ENCODE measurements at places on chromosomes 6 and 20.

GRCh38 chr6:153058291-153058690, 55.8 kb upstream of the MTRF1L start:
- no peaks in the 10 kb centered on the region for H3K36me3 ChIP-seq
- no peak for DNase-seq
- H3K27me3 ChIP-seq, result no peaks in the 10 kb centered on the region

GRCh38 chr6:30260036-30260504, 46.9 kb upstream of the TRIM26 start:
- no peak overlapping the region for H3K4me3 ChIP-seq
- no peaks in the 10 kb centered on the region for H3K4me1 ChIP-seq
- H3K36me3 ChIP-seq, result no peaks in the 10 kb centered on the region
- no peaks in the 10 kb centered on the region for H3K27me3 ChIP-seq
- no peak for DNase-seq

DNA sequence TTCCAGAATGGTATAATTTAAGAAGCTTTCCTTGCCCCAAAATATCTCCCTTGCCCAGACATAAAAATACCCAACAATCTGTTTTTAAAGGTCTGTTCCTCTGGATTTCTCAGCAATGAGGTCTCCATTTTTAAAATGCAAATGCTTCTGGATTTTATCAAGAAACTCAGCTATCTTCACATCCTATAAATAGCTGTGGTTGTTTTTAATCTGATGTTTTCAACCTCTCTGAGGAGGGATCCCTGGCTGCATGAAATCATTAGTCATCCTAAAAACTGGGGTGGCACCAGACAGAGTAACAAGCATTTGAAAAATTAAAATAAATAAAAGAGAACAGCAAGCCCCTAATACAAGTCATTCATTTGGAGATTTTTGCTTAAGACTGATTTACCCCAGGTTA, 168.5 kb upstream of the ID4 start:
- H3K4me3 ChIP-seq, result no peak overlapping the region
- H3K36me3 ChIP-seq, result no peaks in the 10 kb centered on the region
- no peak overlapping the region for H3K27ac ChIP-seq

DNA sequence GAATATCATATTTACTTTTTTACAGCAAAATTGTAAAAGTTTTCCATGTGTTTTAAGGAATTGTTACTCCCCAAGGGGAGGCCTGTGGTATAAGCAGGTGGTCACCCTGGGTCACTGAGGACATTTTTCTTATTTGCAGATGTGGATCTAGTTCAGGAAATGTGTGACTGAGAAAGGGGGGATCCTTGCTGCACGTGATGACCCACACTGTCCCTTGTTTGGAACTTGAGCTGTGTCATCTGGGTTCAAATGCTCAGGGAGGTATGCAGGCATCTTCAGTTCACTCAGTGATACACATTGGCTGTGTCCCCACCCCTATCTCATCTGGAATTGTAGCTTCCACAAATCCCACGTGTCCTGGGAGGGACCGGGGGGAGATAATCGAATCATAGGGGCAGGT, 431.9 kb upstream of the CDH4 start:
- no peaks in the 10 kb centered on the region for H3K27me3 ChIP-seq
- H3K27ac ChIP-seq, result peak overlapping the region; percentile 61
- H3K4me1 ChIP-seq, result peaks cover 37% of the 10 kb centered on the region

DNA sequence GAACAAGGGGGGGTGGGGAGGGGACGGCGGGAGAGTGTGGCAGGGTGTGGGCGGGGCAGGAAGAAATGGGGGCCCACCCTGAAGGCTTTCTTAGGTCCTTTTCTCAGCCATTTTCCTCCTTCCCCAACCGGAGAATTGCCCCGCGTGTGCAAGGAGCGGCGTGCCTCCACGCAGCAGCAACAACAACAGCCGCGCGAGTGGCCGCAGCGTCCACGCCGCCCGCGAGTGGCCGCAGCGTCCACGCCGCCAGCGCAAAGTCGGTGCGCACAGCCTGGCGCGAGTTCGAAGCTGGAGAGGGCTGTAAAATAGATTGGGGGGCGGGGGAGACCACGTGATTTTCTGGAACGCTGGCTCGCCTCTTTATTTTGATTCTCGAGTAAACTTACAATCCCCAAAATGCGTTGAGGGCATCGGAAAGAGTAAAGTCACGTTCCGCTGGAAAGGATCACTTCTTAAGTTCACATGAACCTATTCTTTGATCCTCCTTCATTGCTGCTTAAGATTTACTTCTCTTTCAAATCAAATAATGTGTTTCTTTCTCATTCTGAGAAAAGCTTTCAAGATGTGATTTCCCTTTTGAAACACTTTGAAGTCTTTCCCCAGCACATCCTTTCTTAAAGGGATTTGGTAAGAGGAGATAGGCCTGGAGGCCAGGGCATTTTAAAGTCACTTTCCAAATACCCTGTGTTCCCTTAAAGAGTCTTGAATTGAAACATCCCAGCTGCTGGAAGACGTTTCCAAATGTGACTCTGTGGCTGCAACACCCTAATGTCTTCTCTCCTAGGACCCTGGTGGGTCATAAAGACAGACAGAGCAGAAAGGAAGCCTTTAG, 66.7 kb upstream of the ZNF217 start:
- DNase-seq, result no peak
- H3K4me1 ChIP-seq, result peaks cover 15% of the 10 kb centered on the region
- no peaks in the 10 kb centered on the region for H3K27me3 ChIP-seq
- H3K36me3 ChIP-seq, result no peaks in the 10 kb centered on the region
- peak overlapping the region; percentile 33 for H3K27ac ChIP-seq
- H3K4me3 ChIP-seq, result no peak overlapping the region

- no peaks in the 10 kb centered on the region for H3K36me3 ChIP-seq
- no peak overlapping the region for H3K4me3 ChIP-seq
- H3K4me1 ChIP-seq, result no peaks in the 10 kb centered on the region
- no peak overlapping the region for H3K27ac ChIP-seq
- no peak for DNase-seq
Observed at GRCh38 chr6:55913228-55914195, 38.1 kb upstream of the BMP5 start.

DNA sequence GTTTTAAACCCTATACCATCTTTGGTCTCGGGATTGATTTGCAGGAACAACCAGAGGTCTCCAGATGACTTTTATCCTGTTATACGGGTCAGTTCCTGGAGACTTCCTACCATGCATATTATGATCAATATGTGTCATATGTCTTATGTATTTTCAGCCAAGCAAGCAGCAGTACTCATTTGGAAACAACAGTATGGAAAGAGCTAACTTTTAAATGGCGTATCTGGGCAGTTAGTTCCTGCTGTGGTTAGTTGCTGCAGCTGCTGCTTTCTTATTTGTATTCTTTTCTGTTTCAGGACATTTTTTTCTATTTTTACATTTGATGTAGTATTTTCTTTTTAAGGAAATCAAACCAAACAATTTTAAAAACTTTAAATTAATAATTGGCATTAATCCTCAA, 207.5 kb downstream of the MANEA start:
- no peaks in the 10 kb centered on the region for H3K36me3 ChIP-seq
- H3K4me1 ChIP-seq, result peaks cover 11% of the 10 kb centered on the region
- no peak for DNase-seq
- H3K27ac ChIP-seq, result no peak overlapping the region
- H3K4me3 ChIP-seq, result no peak overlapping the region

- no peaks in the 10 kb centered on the region for H3K36me3 ChIP-seq
- DNase-seq, result no peak
- H3K4me1 ChIP-seq, result no peaks in the 10 kb centered on the region
- H3K27me3 ChIP-seq, result no peaks in the 10 kb centered on the region
- H3K4me3 ChIP-seq, result no peak overlapping the region
- no peak overlapping the region for H3K27ac ChIP-seq
Observed at GRCh38 chr6:37878150-37878710, 58.7 kb downstream of the ZFAND3 start.

- peaks cover 3% of the 10 kb centered on the region for H3K36me3 ChIP-seq
- peaks cover 22% of the 10 kb centered on the region for H3K4me1 ChIP-seq
- DNase-seq, result no peak
- H3K4me3 ChIP-seq, result no peak overlapping the region
Observed at GRCh38 chr6:135314543-135314942, 133.4 kb downstream of the MYB start.

GRCh38 chr6:121794630-121795029, 359.2 kb downstream of the GJA1 start:
- no peaks in the 10 kb centered on the region for H3K27me3 ChIP-seq
- no peaks in the 10 kb centered on the region for H3K4me1 ChIP-seq
- no peak overlapping the region for H3K27ac ChIP-seq
- no peaks in the 10 kb centered on the region for H3K36me3 ChIP-seq
- DNase-seq, result no peak

DNA sequence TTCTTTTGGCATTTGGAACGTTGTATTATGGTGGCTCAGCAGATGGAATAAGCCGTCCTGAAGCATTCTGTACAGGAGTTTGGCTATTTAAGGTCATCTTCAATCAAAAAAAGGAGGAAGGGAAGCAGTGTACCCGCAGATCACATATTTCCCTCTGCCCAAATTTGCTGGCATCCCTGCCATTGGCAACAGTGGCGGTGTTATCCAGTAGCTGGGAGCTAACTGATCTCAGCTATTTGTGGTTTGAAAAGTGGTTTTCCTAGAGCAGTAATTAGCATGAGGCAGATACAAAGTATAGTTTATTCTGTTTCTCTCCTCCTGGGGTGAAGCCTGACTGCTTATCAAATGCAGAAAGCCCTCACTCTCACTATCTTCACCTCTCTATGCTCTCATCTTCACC, 576.8 kb downstream of the QKI start:
- H3K36me3 ChIP-seq, result no peaks in the 10 kb centered on the region
- no peaks in the 10 kb centered on the region for H3K4me1 ChIP-seq
- no peak for DNase-seq
- no peak overlapping the region for H3K4me3 ChIP-seq
- H3K27ac ChIP-seq, result no peak overlapping the region
- no peaks in the 10 kb centered on the region for H3K27me3 ChIP-seq

DNA sequence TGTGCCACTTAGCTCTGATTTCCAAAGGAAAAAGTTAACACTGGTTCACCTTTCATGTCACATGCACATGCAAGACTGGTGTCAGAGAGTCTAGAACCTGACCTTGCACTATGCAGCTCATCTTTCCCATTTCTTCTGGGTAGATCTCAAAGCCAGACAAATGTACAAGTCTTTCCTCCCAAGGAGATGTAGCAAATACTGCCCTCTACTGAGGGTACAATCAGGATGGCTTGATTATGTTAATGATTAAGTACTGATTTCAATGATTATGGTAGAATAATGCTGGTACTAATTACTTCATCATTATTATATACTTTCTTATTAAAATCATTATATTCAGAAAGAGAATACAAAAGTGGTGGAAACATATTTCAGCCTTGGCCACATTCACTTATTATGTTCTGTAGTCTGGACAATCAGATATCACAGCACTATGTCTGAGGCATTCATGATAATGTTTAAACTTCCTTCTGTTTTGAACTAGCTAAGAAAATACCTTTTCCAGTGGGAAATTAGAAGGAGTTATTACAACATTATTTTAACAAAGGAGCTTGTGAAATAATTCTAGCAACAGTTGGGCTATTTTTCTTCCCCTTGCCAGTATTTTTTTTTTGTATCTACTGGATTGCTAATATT, 68.5 kb upstream of the FOXO3 start:
- H3K4me3 ChIP-seq, result no peak overlapping the region
- no peaks in the 10 kb centered on the region for H3K27me3 ChIP-seq
- no peak overlapping the region for H3K27ac ChIP-seq
- no peak for DNase-seq
- no peaks in the 10 kb centered on the region for H3K36me3 ChIP-seq
- no peaks in the 10 kb centered on the region for H3K4me1 ChIP-seq

- no peak overlapping the region for H3K4me3 ChIP-seq
- H3K27me3 ChIP-seq, result no peaks in the 10 kb centered on the region
- H3K36me3 ChIP-seq, result peaks cover 38% of the 10 kb centered on the region
- H3K4me1 ChIP-seq, result no peaks in the 10 kb centered on the region
- no peak for DNase-seq
Observed at GRCh38 chr6:151087861-151088598, 151.7 kb upstream of the AKAP12 start.

- H3K27me3 ChIP-seq, result no peaks in the 10 kb centered on the region
- H3K4me3 ChIP-seq, result no peak overlapping the region
- H3K4me1 ChIP-seq, result no peaks in the 10 kb centered on the region
- no peaks in the 10 kb centered on the region for H3K36me3 ChIP-seq
- no peak overlapping the region for H3K27ac ChIP-seq
Observed at GRCh38 chr20:39619271-39619785, 657.2 kb downstream of the DHX35 start.

- H3K27ac ChIP-seq, result no peak overlapping the region
- no peak overlapping the region for H3K4me3 ChIP-seq
Observed at GRCh38 chr20:23658989-23659609, 21.3 kb upstream of the CST3 start.

GRCh38 chr6:147504848-147505247, 3.6 kb upstream of the SAMD5 start:
- H3K4me1 ChIP-seq, result no peaks in the 10 kb centered on the region
- no peak overlapping the region for H3K4me3 ChIP-seq
- no peak for DNase-seq
- no peak overlapping the region for H3K27ac ChIP-seq

DNA sequence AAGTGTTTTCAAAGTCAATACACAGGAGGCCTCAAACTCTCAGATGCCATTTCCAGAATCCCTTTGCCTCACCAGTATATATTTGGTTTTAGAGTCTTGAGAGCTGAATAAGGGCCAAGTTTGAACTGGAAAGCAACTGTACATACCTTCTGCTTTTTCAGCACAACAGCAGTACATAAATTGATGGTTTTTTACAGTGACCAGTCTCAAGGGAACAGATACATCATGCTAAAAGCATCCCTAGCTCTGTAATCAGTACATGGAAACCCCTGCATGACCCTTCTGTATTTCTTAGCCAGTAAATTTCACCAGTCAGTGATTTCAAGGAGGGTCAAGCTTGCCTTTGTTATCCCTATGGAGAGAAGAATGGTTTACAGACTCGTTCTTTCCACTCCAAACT, 40.6 kb upstream of the ECHDC1 start:
- no peaks in the 10 kb centered on the region for H3K4me1 ChIP-seq
- no peaks in the 10 kb centered on the region for H3K36me3 ChIP-seq
- H3K27me3 ChIP-seq, result no peaks in the 10 kb centered on the region
- H3K4me3 ChIP-seq, result no peak overlapping the region

- H3K27ac ChIP-seq, result no peak overlapping the region
- H3K4me1 ChIP-seq, result no peaks in the 10 kb centered on the region
- no peak overlapping the region for H3K4me3 ChIP-seq
- peaks cover 27% of the 10 kb centered on the region for H3K36me3 ChIP-seq
- no peak for DNase-seq
Observed at GRCh38 chr6:7173843-7174503, 66.2 kb downstream of the RREB1 start.

- H3K4me1 ChIP-seq, result no peaks in the 10 kb centered on the region
- H3K4me3 ChIP-seq, result no peak overlapping the region
- no peak for DNase-seq
- H3K27ac ChIP-seq, result no peak overlapping the region
- peaks cover 7% of the 10 kb centered on the region for H3K27me3 ChIP-seq
Observed at GRCh38 chr6:4364172-4364571, 228.8 kb upstream of the ECI2 start.

DNA sequence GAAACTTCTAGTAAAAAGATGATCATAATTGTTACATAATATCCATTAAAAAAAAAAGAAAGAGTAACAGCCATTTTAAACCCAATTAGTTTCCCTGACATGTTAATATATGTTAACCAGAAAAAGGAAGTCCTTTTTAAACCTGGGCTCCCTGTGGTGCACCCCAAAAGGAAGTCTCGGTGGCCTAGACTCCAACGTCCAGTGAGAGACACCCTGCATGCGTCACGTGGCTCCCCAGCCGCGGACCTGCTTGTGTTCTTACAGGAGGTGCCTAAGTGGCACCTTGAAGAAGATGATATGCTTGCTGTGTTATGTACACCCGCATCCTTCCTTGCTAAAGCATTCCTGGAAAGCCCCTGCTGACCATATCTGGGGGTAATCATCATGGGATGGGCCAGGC, 50.1 kb downstream of the FOXC1 start:
- no peak for DNase-seq
- H3K27ac ChIP-seq, result no peak overlapping the region
- no peaks in the 10 kb centered on the region for H3K27me3 ChIP-seq
- no peaks in the 10 kb centered on the region for H3K4me1 ChIP-seq
- H3K36me3 ChIP-seq, result no peaks in the 10 kb centered on the region
- H3K4me3 ChIP-seq, result no peak overlapping the region

Data from DND-41 (cell line).